ENCODE measurements at places on chromosomes 6 and 20.

DNA sequence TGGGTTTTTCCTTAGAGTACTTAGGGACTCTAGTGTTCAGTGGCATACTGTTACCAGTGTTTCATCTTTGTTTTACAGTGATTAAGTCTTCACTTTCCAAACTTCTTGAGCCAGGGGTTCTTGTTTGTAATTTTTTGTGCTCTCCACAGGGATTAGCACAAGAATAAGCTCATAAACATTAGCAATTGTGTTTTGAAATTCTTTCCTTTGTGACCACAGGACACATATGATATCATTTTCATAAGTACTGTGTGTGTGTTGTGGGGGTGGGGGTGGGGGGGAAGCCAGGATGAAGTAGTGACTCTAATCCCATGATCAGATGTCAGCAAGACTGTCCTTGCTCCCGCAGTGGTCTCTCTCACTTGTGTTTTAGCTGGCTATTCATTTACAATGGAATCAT is 101.5 kb upstream of the SCP2D1 start:
- DNase-seq, result no peak

DNA sequence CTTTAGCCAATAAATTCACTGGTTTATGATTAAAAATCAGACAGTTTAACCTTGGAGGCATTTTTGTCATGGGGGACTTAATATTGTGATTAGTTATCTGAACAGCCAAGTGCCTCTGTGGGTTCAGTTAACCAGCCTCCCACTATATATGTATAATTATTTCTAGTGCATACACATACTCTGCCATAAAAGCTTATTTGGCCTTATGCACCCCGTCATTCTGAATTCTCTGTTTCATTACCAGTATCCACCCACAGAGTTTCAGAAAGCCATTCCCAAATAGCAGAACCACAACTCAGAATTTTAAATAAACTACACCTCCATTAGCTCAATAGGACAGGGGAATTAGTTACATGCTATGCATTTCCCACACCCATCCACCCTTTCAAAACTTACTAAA is 279.7 kb downstream of the ZFAND3 start:
- DNase-seq, result no peak

DNA sequence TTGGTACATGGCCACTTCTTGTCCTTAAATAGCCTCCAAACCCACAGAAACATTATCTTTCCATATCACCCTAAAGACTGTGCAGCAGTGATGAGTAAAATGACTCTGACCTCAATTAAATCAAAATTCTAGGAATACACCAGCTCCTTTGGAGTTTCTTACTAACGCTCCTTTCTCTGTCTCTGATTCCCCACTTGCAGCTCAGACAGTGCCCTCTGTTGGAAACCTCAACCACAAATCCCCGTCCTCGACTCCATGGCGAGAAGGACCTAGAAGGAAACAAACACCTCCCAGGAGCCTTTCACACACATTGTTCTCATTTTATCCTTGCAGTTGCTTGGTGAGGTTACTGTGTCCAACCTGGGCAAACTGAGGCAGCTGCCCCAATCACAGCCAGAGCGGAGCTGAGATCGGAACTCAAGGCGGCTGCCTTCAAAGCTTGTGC is 17.7 kb upstream of the PARD6B start:
- DNase-seq, result peak; percentile 35

GRCh38 chr20:40769677-40770285 is 80.7 kb upstream of the MAFB start:
- DNase-seq, result no peak

- no peak for DNase-seq
These were observed 725 bp downstream of the OSER1 start for GRCh38 chr20:44209686-44210405.

- peak; percentile 49 for DNase-seq
These were observed 40.8 kb downstream of the ZFAND3 start for GRCh38 chr6:37860226-37860839.

DNA sequence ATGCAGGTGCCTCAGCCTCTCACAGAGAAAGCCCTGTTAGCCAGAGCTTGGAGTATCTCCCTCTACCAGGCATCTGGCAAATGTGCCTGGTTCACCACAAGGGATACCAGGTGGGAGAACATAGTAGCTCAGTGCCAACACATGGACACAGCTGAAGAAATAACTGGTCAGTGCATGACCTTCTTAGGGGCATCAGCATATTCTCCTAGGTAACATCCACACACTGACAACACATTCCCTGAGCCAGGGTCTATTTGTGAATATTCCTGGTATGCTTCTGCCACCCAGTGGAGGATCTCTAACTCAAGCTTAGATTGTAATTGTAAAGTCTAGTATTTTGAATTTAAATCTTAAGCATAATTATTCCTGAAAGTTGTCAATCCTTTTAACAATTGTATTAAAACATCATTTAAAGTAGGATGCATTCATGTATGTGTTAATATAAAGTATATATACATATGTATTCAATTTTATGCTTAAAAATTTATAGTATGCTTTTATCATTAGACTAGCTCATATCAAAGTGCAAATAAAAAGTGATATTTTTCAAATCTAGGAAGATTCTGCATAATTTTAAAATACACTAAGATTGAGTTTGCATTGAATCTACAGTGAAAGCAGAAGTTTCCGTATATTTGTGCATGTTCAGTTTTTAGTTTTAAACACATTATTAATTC is 45.3 kb upstream of the COL21A1 start:
- peak; percentile 62 for DNase-seq

All from astrocyte of the cerebellum (primary cell).